WTC11 (cell line): ENCODE measurements at places on chromosomes 1 and 21.

DNA sequence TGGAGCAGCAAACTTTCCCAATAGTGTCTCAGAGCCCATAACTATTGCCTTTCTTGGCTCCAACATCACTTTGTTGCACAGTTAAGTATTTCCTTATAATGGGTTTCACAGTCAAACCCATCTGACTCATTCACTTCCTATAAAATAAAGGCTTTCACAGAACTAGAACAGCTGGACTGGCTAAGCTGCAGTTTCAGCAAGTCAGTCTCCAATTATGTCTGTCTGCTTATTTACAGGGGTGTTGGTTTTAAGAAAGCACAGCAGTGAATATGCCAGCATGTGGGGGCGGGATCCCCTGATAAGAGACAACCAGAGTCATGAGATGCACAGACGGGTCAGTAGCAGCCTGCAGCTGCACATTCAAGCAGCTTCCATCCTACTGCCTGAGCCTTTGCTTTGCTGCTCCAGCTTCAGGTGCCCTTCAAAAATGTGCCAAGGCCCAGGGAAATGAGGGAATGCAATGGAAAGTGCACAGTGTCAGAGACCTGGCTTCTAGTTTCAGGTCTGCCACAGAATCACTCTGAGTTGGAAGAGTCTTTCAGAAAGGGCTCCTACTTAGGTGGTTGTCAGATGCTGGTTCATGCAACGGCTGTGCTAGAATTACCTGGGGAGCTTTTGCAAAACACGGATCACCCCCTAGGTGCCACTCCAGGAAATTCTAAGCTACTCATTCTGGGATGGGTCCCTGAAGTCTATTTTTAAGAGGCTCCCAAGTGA is 24.8 kb downstream of the RNF19B start:
- no peak for DNase-seq

- peak; percentile 71 for DNase-seq
Measured at GRCh38 chr1:65148548-65149350, 746 bp downstream of the AK4 start.

GRCh38 chr21:24420689-24421088 is 1186.6 kb downstream of the MRPL39 start:
- DNase-seq = no peak

DNA sequence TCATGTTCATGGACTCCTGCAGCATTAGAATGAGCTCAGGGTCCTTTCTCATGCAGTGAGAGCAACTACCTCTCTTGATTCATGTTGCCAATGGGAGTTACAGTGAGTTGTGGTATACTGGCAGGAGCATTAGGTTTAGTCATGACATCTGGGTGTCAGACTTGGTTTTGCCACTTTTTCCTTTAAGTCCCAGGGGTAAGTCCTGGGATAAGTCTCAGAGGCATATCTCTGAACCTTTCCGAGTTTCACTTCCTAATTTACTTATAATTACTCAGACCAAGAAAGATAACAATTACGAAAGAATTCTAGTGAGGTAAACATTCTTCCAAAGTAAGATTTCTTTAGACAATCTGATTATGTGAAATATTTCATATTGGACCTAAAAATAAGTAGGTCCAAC is 606.0 kb downstream of the SMYD3 start:
- DNase-seq = no peak

DNA sequence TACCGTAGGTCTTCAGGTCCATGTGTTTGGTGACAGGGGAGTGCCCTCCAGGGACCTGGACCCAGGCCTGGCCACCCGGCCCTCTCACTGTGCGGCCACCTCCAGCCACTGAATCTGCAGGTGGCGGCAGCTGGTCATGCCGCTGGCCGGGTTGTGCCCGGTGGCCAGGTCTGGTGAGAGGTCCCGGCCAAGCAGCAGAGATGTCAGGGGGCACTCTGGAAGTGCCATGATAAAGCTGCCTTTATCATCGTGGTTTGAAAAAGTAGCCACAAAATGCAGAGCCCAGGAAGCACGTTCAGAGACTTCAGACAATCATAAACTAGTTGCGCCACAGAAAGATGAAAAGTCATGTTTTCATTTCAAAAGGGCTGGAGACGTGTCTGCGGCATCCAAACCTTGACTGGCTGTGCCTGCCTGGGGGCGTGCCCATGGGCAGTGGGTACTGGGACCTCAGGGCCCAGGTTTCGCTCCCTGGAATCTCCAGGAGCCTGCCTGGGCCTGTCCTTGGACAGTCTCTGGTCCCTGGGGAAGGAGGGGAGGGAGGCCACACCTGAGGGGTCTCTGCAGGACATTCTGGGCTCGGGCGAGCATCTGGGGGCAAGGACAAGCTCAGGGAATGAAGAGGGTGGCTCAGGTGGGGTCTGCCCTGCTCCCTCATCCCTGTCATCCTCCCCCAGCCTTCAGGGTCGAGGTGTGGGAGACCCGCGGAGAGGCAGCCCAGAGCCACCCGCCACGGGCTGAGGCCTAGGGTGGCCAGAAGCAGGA is 44.9 kb downstream of the COL18A1 start:
- DNase-seq = no peak

- peak; percentile 77 for DNase-seq
Measured at GRCh38 chr1:201119206-201120197, 7.3 kb upstream of the CACNA1S start.

DNA sequence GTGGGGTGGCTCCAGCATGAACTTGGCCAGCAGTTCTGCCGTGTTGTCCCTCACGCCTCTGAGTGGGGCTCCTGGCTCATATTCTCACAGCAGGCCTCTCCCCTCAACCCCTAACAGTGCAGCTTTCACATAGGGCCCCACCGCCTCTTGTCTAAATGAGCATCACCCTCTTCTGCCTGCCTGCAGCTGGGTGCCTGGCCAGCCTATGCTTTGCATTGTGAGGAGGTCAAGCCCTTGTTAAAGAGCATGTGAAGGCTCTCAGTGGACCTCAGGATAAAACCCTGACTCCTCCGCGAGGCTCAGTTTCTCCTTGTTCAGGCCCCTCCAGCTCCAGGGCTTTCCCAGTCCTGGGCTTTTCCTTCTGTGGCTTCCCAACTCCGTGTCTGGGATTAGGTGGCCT is 34.8 kb downstream of the CRYAA start:
- peak; percentile 5 for DNase-seq

DNA sequence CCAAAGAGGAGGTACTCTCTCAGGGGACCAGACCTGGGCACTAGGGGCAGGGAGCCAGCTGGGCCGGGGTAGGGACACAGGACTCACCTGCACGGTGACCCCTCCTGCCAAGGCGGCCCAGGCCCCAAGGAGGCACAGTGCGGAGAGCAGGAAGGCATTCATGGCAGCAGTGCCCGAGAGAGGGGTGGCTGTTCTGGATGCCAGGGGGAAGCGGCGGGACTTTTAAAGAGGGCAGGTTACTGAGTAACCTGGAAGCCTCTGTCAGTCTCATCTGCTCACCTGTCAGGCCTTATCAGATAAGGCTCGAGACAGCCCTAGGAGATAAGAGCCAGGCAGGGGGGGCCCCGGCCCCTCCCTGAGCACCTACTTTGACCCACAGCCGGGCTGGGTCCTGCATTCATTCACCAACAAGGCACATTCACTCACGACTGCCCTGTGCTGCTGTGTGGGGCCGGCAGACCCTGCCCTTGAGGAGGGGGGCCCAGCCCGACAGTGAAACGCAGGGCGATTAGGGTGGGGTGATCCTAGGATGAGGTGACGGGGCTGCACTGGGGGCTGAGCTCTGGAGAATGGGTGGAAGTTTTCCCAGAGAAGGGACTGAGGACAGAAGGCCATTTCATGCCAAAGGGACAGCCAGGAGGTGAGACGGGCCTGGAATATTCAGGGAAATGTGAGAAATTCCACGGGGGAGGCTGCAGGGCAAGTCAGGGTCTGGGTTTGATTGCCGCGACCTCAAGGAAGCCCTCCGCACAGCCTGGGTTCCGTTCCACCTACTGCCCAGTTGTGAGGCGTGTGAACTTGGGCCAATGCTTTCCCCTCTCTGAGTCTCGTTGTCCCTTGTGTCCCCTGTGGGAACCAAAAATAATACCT is at the start of gene GUCA2A:
TSS of gene GUCA2A (minus strand) at position 195 of the 870 bp plus-strand sequence. CDS start at position 162, 33 bp downstream.
- no peak for DNase-seq

GRCh38 chr1:226063977-226064815 is 1.7 kb downstream of the H3-3A start:
- DNase-seq = no peak

DNA sequence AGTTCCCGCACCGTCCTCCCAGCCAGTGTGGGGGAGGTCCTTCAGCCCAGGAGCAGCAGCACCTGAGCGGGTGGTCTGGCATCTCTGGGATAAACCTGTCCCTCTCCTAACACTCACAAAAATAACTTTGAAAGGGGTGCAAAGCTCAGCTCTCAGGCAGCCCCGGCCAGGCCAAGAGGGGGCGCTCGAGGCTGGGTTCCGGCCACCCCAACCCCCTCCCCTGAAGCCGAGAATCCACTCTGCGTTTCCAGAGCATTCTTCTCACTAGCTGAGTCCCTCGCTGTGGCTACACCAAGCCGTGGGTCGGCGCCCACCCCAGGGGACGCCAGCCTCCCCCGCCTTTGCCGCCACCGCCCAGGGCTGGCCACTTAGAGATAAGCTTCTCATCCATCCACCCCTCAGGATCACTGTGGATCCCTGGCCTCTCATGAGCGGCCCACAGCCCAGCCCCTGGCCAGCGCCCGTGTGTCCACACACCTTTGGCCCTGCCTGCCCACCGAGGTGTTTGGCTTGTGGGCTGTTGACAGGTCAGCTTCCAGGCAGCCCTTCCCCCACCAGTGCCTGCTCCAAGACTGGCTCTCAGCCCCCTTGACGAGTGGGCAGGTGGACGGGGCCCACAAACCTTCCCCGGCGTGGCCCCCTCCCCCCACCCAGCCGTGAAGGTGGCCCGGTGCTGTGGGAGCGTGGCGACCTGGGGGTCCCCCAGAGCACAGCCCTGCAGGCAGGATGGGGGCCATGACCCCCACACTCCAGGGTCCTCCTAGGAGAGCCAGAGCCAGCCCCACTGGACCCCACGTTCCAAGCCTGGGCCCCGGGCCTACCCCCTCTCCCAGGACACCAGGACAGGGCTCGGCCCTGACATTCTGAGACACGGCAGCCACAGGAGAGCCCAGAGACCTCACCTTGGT is 1.9 kb downstream of the FTCD start:
- DNase-seq = peak; percentile 87

DNA sequence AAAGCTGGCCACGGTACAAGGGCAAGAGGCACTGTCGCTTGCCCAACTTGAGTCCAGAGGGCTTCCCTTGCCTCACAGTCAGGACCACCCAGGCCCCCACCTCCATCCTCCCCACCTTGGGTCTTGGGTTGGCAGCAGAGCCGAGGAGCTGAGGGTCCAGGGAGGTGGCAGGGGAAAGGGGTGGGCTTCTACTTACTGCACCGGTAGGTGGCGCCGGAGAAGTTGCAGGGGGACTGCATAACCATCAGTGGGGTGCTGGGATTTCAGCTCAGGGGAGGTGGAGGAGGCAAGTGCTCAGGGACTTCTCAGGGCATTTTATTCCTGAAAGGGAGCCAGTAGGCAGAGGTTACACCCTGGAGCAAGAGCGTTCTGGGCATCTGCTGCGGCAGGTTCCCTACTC is 44.0 kb downstream of the TRIM62 start:
- DNase-seq = peak; percentile 86

DNA sequence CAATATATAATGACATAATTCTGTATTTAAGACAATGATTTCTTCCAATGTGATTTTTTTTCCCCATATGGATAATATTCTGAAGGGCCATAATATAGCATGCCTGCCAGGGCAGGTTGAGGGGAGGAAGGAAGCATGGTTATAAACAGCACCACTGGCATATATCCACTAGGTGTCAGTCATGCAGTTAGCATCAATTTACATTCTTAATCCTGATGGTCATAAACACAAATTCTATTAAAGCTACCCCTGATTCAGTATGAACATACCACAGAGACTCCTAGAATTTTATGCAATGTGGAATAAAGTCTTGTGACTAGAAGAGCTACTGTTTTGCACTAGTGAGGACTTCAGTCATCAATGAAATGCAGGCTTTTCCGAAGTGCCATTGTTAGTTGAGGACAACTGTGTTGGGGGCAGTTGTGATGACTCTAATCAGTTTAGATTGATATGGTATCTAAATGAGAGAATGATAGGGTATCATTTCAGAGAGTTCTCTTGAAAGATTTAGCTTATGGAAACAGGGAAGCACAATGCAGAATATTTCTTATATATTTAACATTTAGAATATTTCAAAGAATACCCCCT is 342.7 kb upstream of the NR5A2 start:
- DNase-seq = no peak

DNA sequence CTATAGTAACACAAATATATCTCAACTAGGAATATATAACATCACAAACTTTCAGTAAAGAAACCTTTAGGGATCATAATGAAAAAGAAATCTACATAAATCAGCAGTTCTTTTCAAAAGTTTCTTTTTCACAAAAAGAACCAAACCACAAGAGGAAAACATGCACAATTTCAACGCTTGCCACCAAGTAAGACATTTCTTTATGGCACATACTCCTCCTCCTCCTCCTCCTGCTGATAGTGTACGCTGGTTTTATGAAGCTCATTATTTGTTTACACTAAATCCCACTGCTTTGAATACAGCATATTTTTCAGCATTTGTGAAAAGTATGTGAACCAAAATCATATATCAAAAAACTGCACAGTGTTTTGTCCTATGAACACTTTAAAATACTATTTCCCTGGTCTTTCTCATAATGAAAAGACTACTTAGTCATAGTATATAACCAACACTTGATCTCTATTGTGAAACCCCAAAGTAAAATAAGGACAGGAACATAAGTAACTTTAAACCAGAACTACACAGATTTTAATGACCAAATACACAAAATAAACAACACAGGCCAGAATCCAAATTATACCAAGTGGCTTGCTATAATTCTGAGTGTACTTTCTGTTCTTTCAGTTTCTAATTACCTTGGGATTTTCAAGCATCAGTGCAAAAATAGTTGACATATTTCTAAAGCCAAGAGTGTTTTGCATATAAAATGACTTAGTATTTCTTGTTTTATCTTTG is 184.2 kb downstream of the EIF4G3 start:
- no peak for DNase-seq

DNA sequence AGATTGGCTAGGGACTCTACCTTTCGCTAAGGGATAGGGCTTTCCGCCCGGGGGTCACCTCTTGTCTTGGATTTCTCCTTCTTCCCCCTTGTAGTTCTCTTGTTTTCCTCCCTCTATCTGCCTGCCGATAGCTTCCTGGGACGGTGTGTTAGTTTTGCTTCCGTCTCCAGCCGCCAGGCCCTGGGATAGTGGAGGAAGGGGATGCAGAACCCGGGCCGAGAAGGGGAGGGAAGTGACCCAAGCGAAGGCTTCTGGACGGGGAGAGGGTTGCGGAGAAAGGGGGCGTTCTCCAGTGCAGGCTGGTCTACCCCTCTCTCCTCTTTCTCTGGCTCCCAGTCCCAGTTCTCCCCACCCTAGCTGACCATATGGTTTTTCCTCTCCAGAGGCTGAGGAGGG is 871 bp downstream of the TUFT1 start:
- DNase-seq = peak; percentile 65

DNA sequence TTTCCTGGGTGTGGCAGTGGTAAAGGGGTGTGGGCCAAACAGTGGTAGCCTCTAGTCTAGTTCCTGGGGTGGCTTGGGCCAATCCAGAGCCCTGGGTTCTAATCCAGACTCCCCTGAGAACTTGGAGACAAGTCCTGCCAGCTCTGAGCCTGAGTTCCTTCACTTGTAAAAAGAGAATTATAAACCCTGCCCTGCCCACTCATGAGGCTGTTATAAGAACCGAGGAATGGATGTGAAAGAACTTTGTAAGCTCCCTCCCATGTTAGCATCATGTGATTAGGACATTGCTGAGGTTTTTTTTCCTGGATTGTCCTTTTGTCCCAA is 131.0 kb downstream of the RRAGC start:
- DNase-seq = no peak

- no peak for DNase-seq
Measured at GRCh38 chr1:94024104-94024792, 96.7 kb downstream of the ABCA4 start.

GRCh38 chr1:7761103-7761502 is 10.0 kb upstream of the VAMP3 start:
- DNase-seq = no peak

- no peak for DNase-seq
Measured at GRCh38 chr1:58620926-58621325, 43.9 kb upstream of the TACSTD2 start.
